Sigmoid colon (tissue), 7 donors: ENCODE measurements at places on chromosomes 1 and 21. TPM values are rescaled to one million over a fixed set of nuclear protein-coding genes. Genes with fewer than 3 reads are reported as not detected.

The UTS2 gene
- 0.20 TPM for polyA plus RNA-seq

The EDARADD gene
- polyA plus RNA-seq = not detected

The PTGER3 gene
- polyA plus RNA-seq = 0.60 TPM

The GPR37L1 gene
- 0.92 TPM for polyA plus RNA-seq

The SYTL1 gene
- 3.2 TPM for polyA plus RNA-seq

The MAP7D1 gene
- 60.9 TPM for polyA plus RNA-seq
